ENCODE measurements at places on chromosomes 12 and 14.

DNA sequence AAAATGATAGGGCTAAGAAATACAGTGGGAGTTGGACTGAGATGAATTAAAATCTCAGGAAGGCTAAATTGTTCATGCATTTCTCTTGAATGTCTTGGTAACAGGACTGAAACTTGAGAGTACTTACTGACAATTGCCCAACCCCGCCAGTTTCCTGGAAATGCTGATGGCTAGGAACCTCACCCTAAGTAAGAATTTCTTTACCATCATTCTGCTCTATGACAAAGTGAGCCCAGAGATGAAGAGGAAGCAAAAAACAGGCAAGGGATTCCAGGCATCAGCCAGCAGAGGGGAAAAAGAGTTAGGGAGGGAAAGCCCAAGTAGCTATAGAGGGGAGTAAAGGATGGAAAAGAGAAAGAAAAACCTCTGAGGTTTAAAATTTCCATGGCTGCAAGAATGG, 397.7 kb downstream of the MDGA2 start:
- no peak for DNase-seq

DNA sequence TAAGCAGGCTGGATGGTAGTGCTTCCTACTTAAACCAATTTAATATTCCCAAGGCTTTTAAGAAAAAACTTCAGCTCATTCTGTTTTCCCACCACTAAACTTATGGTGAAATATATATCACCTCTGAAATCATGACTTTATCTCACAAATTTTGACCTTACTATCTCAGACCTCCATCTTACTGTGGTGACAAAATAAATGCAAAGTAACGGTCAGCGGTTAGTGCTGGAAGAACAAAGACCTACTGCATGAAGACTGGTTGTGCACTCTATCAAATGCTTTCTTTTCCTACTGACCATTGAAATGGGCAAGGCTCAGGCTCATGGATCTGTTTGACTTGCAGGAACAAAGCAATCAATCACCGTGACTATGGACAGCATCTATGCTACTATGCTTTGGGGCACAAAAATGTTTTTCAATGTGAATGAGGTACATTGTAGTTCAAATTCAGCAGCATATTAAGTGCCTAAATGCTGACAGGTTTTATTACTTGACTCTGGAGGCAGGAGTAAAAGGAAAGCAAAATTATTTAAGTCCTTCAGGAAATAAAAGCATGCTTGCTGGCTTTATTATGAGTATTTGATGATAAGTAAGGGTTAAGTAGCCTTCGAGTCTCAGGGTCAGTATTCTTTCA, 43.1 kb upstream of the GTF2A1 start:
- no peak for DNase-seq

- DNase-seq, result no peak
These were observed 465.6 kb downstream of the ZFP36L1 start for GRCh38 chr14:68327231-68327630.

GRCh38 chr12:27555925-27556778, 32.1 kb downstream of the PPFIBP1 start:
- no peak for DNase-seq

DNA sequence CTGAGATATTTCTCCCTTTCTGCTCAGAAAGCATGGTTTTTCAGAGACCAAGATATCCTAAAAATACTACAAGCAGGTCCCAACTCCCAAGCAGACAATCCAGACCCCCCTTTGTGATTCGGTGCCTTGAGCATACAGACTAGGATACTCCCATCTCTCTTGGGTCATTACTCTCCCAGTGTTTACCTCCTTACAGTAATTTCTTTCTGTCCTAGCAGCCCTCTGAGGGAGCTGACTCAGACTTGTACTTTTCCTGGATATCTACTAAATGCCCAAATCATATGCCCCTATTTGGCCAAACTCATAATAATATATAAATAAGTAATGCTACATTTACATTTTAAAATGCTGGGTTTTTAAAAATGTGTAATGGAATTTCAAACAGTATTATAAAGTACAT, 355.6 kb downstream of the LRIG3 start:
- no peak for DNase-seq

DNA sequence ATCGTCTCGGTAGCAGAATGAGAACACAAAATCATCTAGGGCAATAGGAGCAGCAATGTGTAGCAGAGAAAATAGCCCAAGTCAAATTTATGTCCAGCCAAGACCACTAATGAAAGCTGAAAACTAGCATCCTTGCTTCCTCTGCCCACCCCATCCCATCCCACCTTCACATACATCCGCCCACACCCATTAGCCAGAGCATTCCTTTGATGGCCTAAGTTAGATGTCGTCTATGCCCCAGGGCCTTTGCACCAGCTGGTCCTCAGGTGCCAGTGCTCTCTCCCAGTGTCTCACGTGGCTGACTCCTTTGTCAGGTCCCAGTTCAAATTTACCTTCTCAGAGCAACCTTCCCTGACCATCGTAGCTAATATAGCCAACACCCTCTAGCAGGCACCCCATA, 17.8 kb upstream of the PPP2R5C start:
- DNase-seq, result no peak

DNA sequence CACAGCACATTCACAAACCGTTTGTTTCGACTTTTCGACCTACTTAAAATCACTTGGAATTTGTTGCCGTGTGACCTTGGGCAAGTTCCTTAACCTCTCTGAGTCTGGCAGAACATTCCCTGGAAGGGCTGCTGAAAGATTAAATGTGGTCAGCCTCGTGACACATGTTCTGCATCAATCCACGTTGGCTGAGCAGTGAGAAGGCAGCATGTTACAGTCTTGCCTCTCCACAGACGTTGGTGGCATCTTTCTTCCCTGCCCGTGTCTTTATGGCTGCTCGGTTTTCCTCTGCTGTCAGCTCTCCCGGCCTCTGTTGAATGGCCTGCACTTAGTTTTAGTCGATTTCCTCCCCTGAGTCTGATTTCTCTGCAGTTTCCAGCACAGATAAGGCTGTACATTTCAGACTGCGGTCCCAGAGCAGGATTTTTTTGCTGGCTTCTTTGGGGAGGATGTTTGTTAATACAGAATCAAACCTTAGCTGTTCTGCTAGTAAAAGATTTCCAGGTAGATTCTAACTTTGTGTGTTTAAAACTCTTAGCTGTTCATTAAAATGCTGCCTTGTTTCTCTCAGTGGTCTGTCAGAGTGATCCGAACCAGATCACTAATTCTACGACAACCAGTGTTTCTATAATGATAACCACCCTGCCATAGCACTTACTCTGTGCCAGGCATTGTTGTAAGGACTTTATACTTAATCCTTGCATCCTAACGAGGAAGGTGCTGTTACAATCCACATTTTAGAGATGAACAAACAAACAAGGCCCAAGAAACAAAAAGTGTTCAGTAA, 217.1 kb downstream of the CHST11 start:
- DNase-seq, result no peak

DNA sequence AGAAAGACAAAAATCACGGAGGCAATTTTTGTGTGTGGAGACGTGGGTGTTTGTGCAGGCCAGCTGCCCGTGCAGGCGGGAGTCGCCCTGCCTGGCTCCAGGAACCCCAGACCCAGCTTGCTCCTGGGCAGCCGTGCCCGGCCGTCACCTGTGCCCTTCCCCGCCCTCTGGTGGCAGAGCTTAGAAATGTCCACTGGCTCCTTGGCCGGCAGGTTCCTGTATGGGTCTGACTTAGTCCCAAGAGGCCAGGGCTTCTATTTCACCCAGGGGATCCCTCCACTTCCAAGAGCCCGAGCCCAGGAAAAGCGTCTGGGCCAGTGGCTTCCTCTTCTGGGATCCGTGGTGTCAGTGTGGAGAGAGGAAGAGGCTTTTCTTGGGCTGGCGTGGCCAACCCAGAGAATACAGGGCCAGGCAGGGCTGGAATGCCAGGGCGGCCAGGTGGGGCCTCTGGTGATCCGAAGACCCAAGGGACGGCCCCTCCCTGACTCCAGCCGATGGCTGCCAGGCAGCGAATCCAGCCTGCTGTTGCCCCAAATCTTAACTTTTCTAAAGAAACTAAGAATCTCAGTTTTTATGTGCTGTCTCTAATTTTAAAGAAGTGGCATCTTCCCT, 120.9 kb downstream of the TMEM132C start:
- peak; percentile 7 for DNase-seq

DNA sequence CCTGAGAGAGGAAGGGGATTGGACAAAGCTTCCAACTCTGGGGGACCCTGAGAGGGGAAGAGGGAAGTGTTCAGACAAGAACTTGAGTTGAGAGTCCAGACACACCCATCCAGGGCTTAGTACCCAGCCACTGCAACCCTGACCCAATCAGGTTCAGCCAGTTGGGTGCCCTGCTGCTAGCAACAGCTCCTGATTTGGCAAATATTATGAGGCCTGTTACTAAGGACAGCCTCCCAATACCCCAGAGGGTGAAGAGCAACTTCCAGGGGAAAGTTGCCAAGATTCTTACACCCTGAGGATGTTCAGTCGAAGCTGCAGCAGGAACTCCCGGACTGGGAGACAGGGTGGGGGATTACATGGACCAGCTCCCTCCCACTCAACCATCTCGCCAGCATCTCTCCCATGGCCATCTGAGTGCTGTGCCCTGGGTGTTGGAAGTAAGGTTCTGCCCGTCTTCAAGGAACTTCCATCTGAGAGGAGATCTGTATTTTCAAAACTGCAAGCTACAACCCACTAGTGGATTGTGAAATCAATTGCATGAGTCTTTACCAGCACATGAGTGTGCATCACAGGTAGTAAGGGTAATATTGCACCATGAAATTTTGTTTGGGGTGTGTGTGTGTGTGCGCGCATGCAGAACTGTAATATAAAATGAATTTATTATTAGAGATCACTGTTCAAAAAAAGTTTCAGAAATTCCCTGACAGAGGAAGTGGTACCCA, 11.5 kb upstream of the KRT78 start:
- no peak for DNase-seq

- no peak for DNase-seq
These were observed 5.8 kb upstream of the NTN4 start for GRCh38 chr12:95796225-95796981.

DNA sequence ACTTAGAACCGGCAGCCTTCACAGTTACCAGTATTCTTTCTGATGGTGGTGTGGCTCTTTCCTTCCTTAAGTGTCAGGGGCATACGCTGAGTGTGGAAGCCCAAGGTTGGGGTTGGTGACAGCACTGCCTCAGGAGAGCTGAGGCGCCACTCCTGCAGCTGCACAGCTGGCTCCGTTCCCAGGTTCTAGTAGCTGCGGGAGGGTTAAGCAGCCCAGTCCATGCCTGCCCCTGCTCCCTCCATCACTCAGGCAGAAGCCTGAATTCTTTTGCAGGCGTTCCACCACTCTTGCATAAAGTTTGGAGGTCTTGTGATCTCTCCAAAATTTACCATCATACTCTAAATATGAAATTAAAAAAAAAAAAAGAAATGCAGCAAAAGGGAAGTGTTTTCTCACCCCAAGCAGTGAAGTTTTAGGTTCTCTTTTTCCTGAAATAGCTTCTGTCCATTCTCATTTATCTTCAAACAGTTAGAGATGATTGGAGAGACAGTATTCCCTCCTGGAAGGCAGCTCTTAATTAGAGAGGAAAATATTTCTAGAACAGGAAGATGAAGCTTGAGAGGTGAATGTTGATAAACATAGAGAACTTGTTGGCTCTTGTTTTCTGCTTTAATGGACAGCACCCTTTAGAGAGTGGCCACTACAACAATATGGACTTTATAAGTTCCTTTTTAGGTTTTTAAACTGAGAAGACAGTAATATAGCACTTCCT, 136.1 kb downstream of the FGD4 start:
- DNase-seq, result peak; percentile 93

DNA sequence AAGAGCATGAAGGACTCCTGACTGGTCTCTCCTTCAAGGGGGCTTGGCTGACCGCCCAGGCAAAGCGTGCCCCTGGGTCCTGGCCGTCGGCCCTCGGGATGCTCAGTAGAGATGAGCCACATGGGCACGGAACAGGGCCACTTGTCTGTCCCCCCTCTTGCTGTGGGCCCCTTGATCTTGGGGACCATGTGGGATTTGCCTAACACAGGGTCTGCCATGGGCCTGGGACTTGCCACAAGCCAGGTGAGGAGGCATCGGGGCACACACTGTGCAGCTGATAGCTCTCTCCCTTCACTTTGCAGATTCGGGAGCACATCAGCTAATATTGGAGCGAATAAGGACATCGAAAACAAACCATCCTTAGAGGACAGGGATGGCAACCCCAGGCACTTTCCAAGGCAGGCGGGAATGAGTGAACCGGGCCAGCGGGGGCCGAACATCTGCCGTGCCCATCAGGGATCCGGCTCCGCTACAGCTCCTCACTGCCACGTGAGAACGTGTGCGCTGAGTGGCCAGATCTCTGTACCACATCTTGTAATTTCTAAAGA, 88.1 kb downstream of the PIWIL1 start:
- DNase-seq, result no peak

DNA sequence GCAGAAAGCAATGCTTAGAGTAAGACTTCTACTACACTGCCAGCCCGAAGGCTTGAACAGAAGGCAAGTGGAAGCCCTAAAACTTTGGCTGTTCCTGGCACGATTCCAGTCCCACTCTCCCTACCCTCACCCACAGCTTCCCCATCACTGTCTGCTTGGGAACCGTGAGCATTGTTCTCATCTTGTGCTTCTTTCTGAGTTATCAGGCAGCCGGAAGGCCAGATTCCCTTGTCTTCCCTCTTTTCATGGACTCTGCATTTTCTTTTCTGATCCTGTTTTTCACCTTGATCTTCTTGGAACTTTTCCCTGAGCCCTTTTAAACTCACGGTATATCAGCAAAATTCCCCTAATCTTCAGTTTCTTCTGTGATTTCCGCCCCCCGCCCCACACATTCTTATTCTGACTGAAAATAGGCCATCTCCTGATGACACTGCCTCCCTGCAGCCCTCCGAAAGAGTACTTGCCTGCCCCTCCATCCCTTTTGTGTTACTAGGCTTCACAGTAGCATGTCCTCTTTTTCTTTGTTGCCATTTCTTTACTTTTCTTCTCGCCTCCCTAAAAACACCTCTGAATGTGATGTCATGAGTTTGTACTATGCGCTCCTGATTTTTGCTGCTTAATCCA, 29.9 kb downstream of the RCOR1 start:
- no peak for DNase-seq

GRCh38 chr14:19918553-19919264, 1.7 kb upstream of the OR4K5 start:
- DNase-seq, result no peak

GRCh38 chr12:105351523-105351922, 21.0 kb downstream of the C12orf75 start:
- DNase-seq, result no peak

- no peak for DNase-seq
These were observed 212.8 kb upstream of the BMP4 start for GRCh38 chr14:54169254-54169924.

- no peak for DNase-seq
These were observed 57.9 kb downstream of the TTC9 start for GRCh38 chr14:70699646-70700045.

- no peak for DNase-seq
These were observed 25.1 kb downstream of the C12orf42 start for GRCh38 chr12:103470664-103471063.

GRCh38 chr14:50792634-50793068, 38.3 kb downstream of the NIN start:
- no peak for DNase-seq

DNA sequence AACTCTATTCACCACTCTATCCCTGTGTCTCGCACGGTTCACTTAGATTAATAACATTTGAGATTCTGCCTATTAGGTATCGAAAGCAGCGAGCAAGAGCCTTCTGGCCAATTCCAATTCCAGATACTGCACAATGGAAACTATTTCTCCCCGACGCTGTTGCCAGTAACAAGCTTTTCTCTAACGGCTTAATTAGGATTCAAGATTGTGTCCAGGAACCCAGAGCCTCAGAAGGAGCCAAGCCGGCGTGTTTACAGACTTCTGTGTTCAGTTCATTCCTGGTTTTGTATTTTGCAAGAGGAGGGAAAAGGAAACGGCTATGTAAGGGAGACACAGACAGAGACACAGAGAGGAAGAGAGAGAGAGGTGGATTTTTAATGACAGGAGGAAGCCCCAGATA, 185.6 kb downstream of the DICER1 start:
- no peak for DNase-seq
